ENCODE measurements at places on chromosomes 5 and 9.
A peak's percentile ranks its signal among the peaks of the same experiment; 100 is the strongest.

DNA sequence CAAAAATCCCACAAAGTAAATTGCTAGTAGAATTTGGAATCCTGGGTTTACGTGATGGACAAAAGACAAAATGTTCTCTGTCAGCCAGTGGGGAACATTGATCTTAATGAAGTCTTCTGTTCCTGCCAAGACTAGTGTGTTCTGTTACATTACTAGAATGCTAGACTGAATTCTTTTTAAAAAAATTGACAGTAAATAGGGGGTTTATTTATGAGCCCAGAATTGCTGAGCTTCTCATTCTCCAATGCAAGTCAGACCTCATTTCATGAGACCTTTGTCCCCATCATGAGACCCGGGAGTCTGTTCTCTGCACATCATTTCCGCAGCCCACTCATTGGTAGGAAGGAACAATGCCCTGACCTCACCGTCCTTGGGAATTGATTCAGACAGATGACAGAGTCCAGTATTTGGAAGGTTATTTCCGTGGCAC, 173.8 kb upstream of the OTULINL start:
- DNase-seq = no peak

GRCh38 chr9:108386859-108387384, 468.9 kb downstream of the ACTL7B start:
- DNase-seq = no peak

DNA sequence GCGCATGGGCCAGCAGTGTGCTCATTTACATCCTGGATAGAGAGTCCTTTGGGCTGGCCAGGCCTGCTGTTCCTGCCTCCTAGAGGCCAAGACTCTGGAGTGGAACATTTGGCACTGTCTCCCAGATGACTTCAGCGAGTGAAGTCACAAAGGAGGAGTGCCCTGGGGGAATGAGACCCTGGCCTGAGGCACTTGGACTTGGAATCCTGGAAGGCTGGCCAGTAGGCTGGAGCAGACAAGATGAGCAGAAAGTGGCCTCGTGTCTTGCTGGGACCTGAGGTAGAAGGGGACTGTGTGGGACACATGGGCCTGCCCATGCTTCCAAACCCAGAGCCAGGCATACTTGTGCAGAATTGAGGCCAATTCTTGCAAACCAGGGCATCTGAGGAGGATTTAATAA, at the start of gene TSSK1B:
Gene TSSK1B, minus strand, starts transcription at position 101 of the 400 bp plus-strand sequence. CDS start 150 bp downstream, outside the sequence.
- DNase-seq = no peak

DNA sequence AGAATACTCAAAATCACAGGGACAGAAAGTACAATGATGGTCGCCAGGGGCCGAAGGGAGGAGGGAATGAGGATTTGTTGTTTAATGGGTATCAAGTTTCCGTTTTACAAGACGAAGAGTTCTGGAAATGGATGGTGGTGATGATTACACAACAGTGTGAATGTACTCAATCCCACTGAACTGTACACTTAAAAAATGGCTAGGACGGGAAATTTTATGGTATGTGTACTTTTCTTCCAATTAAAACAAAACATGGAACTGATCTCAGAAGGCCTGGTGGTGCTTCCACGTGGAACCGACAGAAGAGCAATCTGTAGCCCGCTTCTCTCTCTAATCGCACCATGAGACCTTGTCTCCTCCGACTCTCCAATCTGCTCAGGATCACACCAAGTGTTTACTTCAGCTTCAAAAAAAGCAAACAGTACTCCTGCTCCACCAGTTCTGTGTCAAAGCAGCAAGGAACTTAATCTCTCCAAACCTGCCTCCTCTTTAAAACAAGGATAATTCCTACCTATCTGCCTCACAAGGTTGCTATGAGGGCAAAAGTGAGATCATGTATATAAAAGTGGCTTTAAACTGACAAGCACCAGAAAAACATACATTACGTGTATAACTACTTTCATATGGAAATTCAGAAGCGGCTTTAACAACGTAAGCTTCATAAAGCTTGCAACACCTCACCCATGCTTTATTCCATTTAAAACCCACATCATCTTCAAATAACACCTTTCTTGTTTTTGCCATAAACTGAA, 2.1 kb downstream of the ECPAS start:
- no peak for DNase-seq

- no peak for DNase-seq
Observed at GRCh38 chr9:32426278-32426939, 42.0 kb downstream of the ACO1 start.

GRCh38 chr5:157487358-157487757, 27.3 kb downstream of the NIPAL4 start:
- DNase-seq = peak; percentile 41

DNA sequence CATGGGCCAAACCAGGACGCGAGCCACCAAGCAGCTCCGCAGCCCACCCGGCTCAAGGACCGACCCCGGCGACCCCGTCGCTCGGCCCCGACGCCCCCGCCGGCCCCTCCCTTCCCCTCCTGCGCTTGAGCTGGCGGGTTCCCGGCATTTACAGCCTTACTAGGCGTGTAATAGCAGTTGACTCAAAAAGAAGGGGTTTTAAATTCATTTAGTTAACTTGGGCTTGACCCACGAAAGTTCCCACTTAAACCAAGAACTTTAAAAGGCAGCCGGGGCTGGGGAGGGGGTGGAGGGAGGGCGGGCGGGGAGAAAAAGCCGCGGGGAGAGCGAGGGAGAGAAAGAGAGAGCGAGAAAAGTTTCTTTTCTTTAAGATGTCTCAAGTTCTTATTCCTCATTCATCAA, 636 bp downstream of the PRDM12 start:
- no peak for DNase-seq

GRCh38 chr9:129595903-129596540, 24.9 kb downstream of the C9orf50 start:
- no peak for DNase-seq
